ENCODE measurements at places on chromosomes 7 and 10. TPM values are rescaled to one million over a fixed set of nuclear protein-coding genes. Genes with fewer than 3 reads are reported as not detected.

DNA sequence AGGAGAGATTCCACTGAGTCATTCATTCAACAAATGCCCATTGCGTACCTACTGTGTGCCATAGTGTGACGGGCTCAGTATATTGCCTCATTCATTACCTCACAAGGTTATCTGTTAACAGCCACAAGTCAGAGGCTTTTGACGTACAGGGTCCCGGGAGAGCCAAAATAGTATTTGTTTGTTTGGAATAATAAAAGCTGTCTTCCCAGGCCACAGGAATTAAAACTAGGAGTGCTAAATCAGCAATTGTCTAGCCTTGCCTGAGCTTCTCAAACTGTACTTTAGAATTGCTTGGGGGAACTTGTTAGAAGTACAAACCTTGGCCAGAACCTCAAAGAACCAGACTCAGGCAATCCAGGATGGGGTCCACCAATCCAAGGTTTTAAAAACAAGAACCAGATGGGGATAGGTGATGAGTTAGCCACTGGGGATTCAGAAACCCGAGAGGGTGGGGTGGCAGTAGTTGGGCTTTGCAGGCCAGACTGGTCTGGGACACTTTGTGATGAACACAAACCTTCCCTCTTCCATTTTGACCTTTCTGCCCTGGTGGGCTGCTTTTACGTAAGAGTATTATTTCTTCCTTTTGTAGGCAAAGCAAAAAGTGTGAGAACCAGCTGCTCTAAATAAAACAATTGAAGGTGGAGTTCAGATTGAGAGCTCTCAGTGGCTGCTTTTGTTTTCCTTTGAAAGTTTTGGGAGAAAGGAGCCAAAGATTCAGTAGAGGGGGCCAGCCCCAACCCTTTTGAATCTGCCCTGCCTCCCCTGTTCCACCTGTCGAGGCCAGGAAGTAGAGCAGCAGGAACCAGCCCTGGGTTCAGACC, 113.0 kb upstream of the ANLN start:
- no peak overlapping the region for H3K4me3 ChIP-seq
- peaks cover 33% of the 10 kb centered on the region for H3K4me1 ChIP-seq
- DNase-seq: no peak
- H3K27me3 ChIP-seq: no peaks in the 10 kb centered on the region
- no peak overlapping the region for H3K27ac ChIP-seq
- H3K36me3 ChIP-seq: no peaks in the 10 kb centered on the region

DNA sequence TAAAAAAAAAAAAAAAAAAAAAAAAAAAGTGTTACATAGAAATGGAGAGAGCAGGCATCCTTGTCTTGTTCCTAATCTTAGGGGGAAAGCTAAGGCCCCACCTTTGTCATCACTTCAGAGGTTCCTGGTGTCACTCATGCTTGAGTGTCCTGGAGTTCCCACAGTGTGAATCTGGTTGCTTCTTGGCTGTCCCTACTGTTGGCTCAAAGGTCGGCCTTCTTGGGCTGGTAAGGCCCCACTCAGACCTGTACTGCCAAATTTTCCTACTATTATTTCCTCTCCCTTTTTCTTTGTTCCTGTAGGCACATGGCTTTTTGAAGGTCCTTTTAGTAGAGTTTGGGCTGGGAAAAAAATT, 21.5 kb downstream of the OPTN start:
- H3K27me3 ChIP-seq: no peaks in the 10 kb centered on the region
- H3K36me3 ChIP-seq: peaks cover 65% of the 10 kb centered on the region
- no peak overlapping the region for H3K27ac ChIP-seq
- DNase-seq: no peak
- no peaks in the 10 kb centered on the region for H3K4me1 ChIP-seq

GRCh38 chr7:54728411-54728810, 30.6 kb downstream of the SEC61G start:
- no peak overlapping the region for H3K27ac ChIP-seq
- peaks cover 8% of the 10 kb centered on the region for H3K27me3 ChIP-seq
- DNase-seq: no peak
- H3K4me1 ChIP-seq: no peaks in the 10 kb centered on the region

DNA sequence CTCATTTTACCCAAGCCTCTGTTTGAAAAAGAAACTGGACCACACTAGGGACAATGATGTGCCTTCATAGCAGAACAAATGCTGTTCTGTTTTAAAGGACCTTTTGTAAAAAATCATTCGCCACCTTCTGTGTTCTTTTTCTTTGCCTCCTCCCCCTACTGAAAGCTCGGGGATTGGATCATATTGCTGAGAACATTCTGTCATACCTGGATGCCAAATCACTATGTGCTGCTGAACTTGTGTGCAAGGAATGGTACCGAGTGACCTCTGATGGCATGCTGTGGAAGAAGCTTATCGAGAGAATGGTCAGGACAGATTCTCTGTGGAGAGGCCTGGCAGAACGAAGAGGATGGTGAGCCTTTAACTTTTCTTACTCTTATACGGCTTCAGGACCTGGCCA, 62.2 kb downstream of the POLL start:
- H3K27me3 ChIP-seq: no peaks in the 10 kb centered on the region
- no peak for DNase-seq
- H3K4me3 ChIP-seq: no peak overlapping the region
- H3K27ac ChIP-seq: no peak overlapping the region
- H3K36me3 ChIP-seq: peaks cover 3% of the 10 kb centered on the region
- H3K4me1 ChIP-seq: no peaks in the 10 kb centered on the region

Gene TMEM176A
- not detected for total RNA-seq

Gene KIAA1549
- 10.9 TPM for total RNA-seq

Gene ZPBP
- total RNA-seq: not detected

Data from HFFc6 (cell line).